ENCODE measurements at places on chromosomes 11 and 22. TPM values are rescaled to one million over a fixed set of nuclear protein-coding genes. Genes with fewer than 3 reads are reported as not detected.

YAP1 gene
- 154 TPM for total RNA-seq

CD151 gene
- total RNA-seq: 442 TPM

DNA sequence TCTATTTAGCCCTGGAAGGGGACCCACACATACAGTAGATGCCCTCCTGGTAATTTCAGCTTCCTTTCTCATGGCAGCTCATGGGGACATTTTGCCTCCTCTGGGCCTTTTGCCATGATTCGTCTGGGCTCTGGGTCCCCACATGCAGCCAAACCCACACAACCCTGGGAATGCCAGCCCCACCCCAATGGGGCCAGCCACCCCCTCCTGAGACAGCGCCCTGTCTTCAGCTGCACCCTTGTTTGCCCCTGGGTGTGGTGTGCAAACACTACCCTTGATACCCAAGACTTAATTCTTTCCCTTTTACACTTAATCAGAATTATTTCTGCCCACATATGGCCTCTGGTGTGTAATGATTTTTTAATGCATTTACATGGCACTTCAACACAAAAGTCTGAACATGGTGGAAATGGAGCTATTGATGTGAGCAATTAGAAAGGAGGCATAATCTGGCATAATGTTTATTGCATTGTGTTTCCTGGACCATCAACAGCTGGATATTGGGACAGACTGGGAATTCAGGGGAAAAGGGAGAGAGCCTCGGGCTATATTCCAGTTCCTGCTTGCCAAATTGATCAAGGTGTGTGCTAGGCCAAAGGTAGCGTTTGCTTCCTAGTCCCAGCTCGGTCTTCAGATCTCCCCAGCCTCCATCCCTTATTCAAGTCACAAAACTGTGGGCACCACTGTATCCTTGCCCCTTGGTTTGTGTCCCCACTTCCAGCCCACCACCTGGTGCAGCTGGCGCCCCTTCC, 85.0 kb upstream of the ANO1 start:
- peak; percentile 41 for DNase-seq

OR5AS1 gene
- not detected for total RNA-seq

DNA sequence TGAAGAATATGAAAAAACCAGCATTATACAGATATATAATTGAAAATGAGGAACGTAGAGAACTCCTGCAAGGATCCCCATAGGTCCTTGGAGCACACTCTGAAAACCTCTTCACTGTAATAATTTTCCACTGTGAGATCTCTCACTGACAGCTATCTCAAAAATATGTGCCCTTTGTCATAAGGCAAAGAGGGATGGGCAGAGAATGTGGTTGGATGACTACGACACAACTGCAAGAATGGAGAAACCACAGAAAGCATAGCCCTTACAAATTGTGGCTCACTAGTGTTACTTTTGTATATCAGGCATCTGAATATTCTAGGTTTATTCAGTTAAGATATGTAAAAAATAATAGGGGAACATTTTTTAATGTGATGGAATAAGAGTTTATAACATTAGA, 7.9 kb upstream of the CTSC start:
- no peak for DNase-seq

- DNase-seq: no peak
Observed at GRCh38 chr22:40237241-40237640, 59.5 kb downstream of the TNRC6B start.

GRCh38 chr11:71171576-71171975, 80.8 kb downstream of the SHANK2 start:
- DNase-seq: no peak

PANX2 gene
- 0.95 TPM for total RNA-seq

All from mucosa of gallbladder (tissue), 1 donor.